ENCODE measurements at places on chromosomes 12 and 14.

GRCh38 chr14:89669193-89669592 is 252.2 kb upstream of the FOXN3 start:
- DNase-seq, result no peak

GRCh38 chr14:54902143-54902520 is 494 bp downstream of the GCH1 start:
- peak; percentile 44 for DNase-seq

GRCh38 chr14:54040846-54041245 is 84.2 kb upstream of the BMP4 start:
- DNase-seq, result no peak

GRCh38 chr12:113130457-113131135 is 5.0 kb downstream of the RASAL1 start:
- no peak for DNase-seq

- no peak for DNase-seq
Observed at GRCh38 chr12:130489293-130489692, 151.6 kb downstream of the PIWIL1 start.

- no peak for DNase-seq
Observed at GRCh38 chr12:47139000-47139681, 59.4 kb upstream of the AMIGO2 start.

DNA sequence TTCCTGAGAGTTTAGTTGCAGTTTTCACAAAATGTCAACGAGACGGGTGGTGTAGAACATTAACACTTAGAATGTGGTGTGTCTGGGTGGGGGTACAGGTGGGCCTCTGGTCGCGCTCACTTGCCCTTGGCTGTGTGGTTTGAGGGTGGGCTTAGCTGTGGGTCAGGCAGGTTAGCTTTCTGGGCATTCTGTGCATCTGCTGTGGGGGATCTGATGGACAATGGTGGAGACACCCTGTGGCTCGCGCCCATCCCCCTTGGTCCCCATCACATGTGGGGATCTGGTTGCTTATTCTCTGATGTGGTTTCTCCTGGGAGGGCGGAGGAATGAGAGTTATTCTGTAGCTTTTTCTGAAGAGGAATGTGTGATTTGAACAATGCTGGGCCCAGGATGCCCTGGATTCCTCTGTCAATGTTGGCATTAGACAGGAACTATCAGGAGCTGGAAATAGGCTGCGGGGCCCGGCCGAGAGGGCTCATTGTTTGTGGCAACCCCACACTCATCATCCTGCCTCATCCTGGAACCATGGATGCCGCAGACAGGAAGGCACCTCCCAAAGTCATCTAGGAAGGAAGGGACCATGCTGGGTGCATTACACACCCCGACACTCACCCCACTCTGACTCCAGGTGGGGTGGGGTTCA is 101.6 kb downstream of the TSPAN9 start:
- DNase-seq, result no peak

DNA sequence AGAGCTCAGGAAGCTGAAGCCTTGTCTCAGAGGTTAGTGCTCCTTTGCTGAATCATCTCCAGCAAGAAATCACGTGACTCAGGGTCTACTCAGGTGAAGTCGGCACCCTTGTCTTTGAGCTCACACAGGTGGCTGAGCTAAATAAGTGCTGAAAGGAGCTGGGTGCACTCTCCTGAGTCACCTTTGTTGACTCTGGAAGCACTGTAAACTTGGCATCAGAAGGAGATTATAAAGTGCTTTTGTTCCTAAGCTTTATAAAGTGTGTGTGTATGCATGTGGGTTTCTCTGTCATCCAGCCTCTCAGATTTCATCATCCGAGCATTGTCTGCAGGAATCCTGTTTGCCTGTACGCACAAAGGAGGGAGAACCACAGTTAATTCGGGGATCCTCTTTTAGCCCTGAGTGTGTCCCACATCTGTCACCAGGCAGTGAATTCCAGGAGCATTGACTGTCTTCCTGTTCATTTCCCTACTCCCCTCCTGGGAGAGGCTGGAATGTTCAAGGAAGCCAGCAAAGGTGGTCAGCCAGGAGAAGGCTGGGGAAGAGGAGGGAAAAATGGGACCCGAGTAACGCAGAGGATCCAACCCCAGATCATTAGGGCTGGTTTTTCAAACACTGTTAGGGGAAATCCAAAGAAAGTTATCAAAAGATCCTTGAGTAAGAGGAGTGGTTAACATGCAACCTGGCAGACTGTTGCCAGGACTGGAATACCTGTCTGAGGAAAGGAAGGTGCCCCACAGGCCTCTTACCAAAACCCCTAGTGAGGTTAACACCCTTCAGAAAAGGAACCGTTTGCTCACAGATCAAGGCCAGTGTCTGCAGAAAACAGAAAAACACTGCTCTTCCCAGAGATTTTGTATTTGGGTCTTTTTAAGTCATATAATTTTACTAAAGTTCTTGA is 157.5 kb upstream of the HIF1A start:
- DNase-seq, result no peak

DNA sequence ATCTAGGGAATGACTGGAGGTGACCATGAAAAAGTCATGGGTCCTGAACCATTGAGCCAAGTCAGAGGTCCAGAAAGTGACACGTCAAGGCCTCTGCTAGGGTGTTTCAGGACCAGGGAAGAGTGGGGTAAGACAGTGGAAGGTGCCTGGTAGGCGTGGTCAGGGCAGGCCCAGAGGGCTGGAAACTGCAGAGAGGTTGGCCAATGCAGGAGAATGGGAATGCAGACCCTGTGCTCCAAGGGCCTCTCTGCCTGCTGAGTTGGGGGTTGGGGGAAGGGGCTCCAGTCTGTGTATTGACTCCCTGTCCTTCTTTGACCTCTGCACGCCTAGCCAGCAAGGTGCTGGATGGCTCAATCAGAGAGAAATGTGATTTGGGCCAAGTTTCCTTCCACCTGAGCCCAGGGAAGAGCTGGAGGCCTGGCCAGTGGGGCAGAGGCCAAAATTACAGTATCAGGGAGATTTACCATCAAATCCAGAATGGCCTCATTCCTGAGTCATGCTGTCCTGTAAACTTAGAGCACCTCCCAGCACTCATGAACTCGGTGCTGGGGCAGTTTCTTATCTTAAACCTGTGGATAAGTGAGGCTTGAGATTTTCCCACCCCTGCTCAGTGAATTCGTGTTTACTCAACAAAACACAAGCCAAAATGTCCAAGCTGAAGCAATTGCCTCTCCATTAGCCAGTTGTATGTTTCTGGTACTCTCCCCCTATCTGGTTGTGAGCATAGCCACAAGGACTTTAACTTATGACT is 24.4 kb downstream of the IRF2BPL start:
- no peak for DNase-seq

DNA sequence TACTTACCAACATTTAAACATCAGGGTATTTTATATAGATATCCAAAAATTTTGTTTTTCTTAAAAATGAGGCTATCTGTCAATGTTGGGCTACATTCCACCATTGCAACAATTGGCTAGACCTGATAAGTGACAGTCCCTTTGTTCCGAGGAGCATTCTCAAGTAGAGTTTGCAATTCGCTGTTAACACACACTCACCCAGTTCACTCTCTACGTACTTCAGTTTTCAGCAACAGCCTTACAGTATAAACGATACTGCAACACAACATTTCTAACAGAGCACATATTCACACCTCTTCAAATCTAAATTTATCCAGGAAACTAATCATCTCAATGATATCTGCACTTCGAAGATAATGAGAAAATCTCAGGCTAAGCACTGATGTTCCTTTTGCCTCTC is 393.5 kb downstream of the NAV3 start:
- DNase-seq, result no peak

- DNase-seq, result no peak
Observed at GRCh38 chr12:88553941-88554658, 26.2 kb downstream of the KITLG start.

DNA sequence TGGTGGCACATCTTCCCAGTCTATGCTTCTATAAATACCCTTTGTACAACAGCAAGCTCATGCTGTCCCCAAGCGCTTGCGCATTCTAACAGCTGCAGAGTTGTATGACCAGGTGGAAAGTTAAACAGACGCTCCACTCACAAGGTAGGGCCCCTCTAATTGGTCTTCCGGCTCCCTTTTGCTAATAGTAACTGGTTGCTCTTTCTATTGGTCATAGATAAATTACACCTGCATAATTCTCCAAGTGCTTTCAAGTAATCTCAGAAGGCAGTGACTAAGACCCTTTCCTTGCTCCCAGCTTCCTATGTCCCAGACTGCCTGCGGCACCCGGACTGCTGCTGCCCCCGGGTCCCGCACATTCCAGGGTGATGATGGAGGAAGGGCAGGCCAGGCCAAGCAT is 6.1 kb upstream of the TSPAN9 start:
- no peak for DNase-seq

- DNase-seq, result no peak
Observed at GRCh38 chr14:95221531-95221930, 64.2 kb upstream of the DICER1 start.

DNA sequence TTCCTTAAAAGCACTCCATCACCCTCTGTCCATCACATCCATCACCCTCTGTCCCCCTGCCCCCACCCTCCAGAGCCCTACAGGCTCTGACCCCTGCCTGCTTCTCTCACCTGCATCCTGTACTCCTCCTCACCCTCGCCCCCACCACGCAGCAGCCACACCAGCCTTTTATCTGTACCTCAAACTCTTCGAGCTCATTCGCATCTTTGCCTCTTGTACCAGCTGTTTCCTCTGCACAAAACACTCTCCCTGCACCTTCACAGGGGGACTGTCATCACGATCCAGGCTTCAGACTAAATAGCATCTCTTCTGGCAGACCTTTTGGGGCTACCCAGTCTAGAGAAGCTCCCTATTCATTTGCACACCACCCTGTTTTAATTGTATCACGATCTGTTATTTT is 24.1 kb downstream of the TMEM229B start:
- no peak for DNase-seq

DNA sequence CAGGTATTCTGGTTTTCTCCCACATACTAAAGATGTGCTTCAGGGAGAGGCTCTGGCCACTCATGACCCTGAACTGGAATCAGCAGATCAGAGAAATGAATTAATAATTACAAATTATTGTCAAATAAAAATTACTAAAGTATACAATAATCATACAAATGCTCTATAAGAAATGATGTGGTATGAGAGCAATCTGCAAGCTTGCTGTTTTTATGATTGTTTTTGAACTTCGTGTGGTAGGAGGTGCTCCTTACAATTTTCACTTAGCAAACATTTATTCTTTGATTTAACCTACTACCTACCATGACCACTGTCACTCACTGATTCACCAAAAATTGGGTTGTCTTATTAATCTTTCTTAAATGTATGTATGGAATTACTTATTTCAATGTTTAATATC is 16.2 kb downstream of the ATP2B1 start:
- DNase-seq, result no peak

GRCh38 chr12:111606767-111607230 is 7.7 kb upstream of the ATXN2 start:
- DNase-seq, result no peak

- no peak for DNase-seq
Observed at GRCh38 chr12:124422570-124423523, 128.0 kb downstream of the RFLNA start.

GRCh38 chr12:7899755-7900154 is 27.0 kb upstream of the SLC2A14 start:
- no peak for DNase-seq

GRCh38 chr12:104055686-104056388 is 5.8 kb upstream of the GLT8D2 start:
- DNase-seq, result no peak

DNA sequence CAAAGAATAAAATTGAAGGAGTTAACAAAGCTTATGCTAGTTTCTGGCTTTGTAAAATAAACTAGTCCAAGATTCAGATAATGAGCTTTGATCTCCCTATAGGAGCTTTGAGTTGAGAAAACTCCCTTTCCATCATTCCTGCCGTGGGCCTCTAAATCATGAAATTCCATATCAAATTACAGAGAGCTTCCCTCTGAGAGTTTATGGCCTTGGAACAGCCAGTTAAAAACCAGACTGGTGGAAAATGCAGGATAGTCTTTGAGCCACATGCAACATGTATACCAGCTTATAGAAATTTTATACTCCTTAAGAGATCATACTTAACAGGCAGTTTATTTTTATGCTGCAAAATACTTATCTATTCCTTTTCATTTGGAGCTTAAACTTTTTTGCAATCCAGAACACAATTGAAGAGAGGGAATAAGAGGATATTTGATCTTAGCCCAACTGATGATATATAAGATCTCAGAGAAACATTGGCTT is 175.8 kb upstream of the ATP2B1 start:
- no peak for DNase-seq

GRCh38 chr12:50686976-50687375 is 76.9 kb upstream of the ATF1 start:
- no peak for DNase-seq

DNA sequence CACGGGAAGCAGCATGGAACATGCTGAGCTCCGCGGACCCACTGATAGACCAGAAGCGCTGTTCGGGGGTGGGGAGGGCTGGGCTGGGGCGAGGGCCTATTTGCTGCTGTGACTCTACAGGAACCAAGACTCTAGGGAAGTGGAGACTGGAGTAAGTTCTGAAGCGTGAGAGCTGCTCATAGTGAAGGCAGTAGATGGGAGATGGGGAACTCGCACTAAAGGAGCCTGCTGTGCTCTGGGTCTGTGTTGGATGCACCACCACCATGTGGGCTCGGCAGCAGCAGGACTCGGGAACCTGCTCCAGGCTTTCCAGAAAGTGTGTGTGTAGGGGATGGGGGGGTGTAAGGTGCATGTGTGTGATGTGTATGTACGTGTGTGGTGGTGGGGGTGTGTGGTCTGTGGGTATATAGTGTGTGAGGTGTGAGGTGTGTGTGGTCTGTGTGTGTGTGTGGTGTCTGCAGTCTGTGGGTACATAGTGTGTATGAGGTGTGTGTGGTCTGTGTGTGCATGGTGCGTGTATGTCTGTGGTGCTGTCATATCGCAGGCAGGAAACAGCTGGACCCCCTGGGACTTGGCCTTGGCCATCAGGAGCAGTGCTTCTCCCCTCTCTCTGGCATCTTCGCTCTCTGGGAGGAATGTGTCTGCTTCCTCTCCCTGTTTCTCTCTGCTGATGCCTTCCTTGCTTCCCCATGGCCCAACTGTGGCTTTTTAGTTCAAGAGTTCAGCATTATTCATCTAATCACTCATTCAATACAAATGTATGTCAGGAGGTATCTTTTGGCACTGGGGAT is 378.9 kb downstream of the FUT8 start:
- no peak for DNase-seq

DNA sequence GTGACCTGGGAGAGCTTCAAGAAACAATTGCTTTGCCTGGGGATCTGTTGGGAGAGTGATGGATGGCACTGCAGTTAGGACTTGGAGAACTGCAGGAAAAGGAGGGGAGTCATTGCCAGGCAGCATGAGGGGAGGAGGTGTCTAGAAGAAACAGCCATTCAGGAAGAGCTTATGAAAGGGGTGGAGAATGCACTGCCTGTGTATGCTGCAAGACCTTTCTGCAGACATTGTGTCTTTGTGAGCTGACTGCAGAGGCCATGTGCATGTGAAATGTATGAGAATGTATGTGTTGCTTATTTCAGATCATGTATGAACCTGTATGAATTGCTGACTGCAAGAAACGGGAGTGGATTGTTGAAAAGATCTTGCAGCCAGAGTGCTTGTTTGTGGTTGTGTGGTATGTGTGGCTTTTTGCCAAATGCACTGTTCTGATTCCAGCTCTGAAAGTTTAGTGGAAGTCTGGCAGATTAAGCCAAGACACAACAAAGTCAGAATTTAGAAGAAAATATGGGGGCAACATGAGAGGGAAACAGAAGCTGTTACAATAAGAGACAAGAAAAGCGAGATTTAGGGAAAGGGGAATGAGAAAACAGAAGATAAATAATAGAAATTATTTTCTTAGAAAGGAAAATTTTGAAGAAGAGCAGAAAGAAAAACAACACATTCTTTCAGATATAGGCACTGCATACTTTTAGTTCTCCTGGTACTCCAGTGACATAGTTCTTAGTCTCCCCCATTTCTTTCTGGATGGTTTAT is 9.8 kb upstream of the RIMKLB start:
- DNase-seq, result no peak

- no peak for DNase-seq
Observed at GRCh38 chr14:68790644-68791077, 2.2 kb downstream of the ZFP36L1 start.

All from stimulated activated CD4-positive, alpha-beta T cell treated with anti-CD3 and anti-CD28 coated beads, Interleukin-1b, Interleukin-23, amount 100 ng/mL, for 1 hour (primary cell).